ENCODE measurements at places on chromosomes 6 and 20. TPM values are rescaled to one million over a fixed set of nuclear protein-coding genes. Genes with fewer than 3 reads are reported as not detected.

GRCh38 chr6:149823013-149823412 lies 41.1 kb downstream of the LRP11 start:
- H3K4me1 ChIP-seq, result no peaks in the 10 kb centered on the region
- H3K4me3 ChIP-seq, result no peak overlapping the region
- DNase-seq, result no peak

GRCh38 chr20:23227976-23228375 lies 122.6 kb upstream of the NXT1 start:
- no peaks in the 10 kb centered on the region for H3K36me3 ChIP-seq
- no peak for DNase-seq
- H3K27me3 ChIP-seq, result peaks cover 13% of the 10 kb centered on the region
- H3K27ac ChIP-seq, result no peak overlapping the region

DNA sequence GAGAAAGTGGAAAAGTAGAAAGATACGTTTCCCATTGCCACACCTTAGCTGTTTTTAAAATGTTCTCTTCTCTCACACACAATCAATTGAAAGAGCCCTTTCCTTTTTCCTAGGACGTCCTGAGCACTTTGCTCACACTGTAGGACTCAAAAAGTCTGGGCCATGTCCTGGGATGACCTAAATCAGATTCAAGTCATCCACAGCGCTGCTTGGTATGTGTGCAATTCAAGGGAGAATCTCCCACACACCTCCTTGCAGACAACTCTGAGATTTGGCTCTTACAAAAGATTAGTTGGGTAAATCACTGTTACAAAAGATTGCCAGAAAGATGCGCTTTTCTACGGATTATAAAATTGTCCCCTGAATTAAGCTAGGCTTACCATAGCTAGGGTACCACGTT lies 130.1 kb downstream of the RNASET2 start:
- peaks cover 8% of the 10 kb centered on the region for H3K27me3 ChIP-seq
- H3K27ac ChIP-seq, result no peak overlapping the region
- no peaks in the 10 kb centered on the region for H3K36me3 ChIP-seq
- no peaks in the 10 kb centered on the region for H3K4me1 ChIP-seq
- DNase-seq, result no peak

DNA sequence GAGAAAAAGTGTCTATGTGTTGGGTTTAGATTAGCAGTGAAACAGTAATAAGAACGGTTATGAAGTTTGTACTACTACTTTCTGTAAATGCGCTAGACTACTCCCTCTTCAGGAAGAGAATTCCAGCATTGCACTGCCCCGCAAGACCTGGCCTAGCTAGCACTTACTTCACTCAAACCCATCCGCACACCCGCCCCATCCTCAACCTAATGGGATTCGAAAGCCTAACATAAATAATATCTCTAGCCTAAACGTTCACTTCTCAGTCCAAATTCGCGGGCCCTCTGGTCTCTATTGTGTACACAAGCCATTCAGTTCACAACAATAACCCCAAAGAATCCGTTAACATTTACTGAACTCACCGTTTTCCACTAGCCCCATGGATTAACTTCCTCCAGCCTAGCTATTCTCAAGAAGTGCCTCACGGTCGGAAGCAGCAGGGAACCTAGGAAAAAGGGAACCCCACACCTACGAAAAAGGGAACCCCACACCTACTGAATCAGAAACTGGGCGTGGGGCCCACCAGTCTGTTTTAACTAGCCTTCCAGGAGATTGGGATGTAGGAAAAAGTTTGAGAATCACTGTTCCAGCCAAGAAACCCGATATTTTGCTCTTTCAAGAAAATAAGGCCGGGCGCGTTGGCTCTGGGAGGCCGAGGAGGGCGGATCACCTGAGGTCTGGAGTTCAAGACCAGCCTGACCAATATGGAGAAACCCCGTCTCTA lies 45.4 kb upstream of the BTN3A2 start:
- H3K27me3 ChIP-seq, result no peaks in the 10 kb centered on the region
- DNase-seq, result no peak
- H3K4me3 ChIP-seq, result no peak overlapping the region

GRCh38 chr20:25286917-25287316 lies 39.0 kb downstream of the PYGB start:
- no peaks in the 10 kb centered on the region for H3K27me3 ChIP-seq
- H3K4me1 ChIP-seq, result no peaks in the 10 kb centered on the region
- no peak overlapping the region for H3K4me3 ChIP-seq
- H3K36me3 ChIP-seq, result peaks cover 3% of the 10 kb centered on the region

The ZC3H12D gene
- total RNA-seq, result 0.30 TPM

The MCHR2 gene
- not detected for total RNA-seq

The PREX1 gene
- total RNA-seq, result 145 TPM

The FRS3 gene
- total RNA-seq, result 5.5 TPM

The DEFB132 gene
- total RNA-seq, result not detected

The GJA10 gene
- not detected for total RNA-seq

The SIM1 gene
- 0.22 TPM for total RNA-seq

Measured in A673 (cell line).